A172 (cell line): ENCODE measurements at places on chromosomes 4 and X.

DNA sequence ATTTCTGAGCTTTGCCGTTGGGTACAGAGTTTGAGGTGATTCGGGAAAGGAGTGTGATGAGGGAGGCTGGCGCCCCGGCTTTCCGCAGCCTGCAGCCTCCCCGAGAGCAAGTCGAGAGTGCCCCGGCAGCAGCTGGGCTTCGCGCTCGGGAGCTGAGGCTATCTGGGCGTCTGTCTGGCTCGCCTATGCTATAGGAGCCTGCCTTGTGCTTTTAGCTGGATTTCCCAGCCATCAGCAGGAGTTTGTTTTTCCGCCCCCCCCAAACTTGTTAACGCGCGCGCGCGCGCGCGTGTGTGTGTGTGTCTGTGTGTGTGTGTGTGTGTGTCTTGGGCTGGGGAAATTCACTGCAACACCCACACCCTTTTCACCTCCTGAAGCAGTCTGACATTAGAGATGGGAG lies 765 bp upstream of the DGKK start:
- DNase-seq, result no peak

DNA sequence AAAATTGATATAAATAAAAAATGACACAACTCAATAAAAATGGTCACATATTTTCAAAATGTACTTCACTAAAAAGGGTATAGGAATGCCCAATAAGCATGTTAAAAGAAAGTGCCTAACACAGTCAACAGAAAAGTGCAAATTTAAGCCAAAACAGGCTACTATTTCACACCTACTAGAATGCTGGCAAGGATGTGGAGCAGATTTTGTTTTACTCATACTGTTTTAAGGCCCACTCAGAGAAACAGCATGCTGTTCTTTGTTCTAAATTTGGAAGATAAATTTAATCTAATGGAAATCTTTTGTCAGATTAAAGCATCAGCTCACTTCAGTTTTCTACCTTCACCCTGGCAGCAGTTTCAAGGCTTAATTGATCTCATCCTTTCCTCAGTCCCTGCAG lies 576.8 kb upstream of the HS3ST1 start:
- DNase-seq, result no peak

- DNase-seq, result no peak
These were observed 68.9 kb upstream of the MND1 start for GRCh38 chr4:153275380-153276276.

- no peak for DNase-seq
These were observed 2.4 kb downstream of the CHST7 start for GRCh38 chrX:46575991-46576392.

DNA sequence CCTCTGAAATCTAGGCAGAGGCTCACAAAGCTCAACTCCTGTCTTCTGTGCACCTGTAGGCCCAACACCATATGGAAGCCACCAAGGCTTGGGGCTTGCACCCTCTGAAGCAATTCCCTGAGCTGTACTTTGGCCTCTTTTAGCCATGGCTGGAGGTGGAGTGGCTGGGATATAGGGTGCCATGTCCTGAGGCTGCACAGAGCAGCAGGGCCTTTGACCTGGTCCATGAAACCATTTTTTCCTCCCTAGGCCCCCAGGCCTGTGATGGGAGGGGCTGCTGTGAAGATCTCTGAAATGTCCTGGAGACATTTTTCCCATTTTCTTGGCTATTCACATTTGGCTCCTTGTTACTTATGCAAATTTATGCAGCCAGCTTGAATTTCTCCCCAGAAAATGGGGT lies 20.9 kb upstream of the COL25A1 start:
- DNase-seq, result no peak
